ENCODE measurements at places on chromosomes 7 and 10.

DNA sequence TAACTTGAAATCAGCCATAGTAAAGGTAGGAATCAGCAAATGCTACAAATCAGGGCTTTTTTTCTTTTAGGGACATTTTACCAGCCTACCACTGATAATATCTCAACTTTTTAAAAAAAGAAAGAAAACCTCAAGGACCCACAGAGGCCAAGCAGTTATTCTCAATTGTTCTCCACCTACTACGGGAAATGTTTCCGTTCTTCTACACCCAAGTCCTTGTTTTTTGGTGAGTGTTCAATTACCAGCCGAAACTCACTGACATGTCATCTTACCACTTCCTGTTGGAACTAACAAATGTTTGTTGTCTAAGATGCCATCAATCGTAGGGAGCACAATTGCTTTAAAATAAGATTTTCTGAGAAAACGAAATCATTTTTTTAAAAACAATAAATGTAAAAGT lies 50.2 kb upstream of the CDK1 start:
- no peak for DNase-seq

- no peak for DNase-seq
These were observed 126.2 kb downstream of the LHPP start for GRCh38 chr10:124587811-124588211.

DNA sequence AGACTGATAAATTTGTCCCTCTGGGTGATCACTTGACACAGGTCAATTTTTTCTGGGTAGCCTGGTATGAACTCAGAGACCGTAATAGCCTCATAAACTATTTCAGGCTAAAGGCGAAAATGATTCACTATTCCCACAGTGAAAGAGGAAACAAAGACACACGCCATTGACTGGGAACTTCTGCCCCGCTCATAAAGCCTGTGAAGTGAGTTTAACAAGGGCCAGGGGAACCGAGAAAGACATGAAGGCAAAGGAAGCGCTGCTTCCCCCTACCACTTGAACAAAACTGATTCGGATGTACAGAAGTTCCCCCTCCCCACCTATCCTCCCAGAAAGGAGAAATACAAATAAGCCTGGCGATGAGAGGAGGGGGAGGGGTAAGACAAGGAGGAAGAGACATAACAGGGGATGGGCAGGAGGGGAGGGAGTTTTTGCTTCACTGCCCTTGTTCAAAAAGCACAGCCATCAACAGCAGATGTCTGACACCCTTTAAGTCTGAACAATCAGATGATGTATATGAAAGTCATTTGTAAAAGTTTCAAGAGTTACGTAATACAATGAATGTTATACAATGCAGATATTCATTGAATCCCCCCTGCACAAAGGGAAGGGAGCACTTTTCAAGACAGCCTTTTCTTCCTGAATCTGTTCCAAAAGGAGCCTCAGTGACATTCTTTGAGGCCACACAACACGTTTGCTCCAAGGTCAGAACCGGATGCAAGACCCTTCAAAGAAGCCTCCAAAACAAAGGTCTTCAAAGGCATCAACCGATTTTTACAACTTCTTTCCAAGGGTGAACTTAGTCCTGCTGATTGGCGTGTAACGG lies 734 bp downstream of the ABCB4 start:
- peak; percentile 32 for DNase-seq

GRCh38 chr7:126450269-126450671 lies 802.5 kb downstream of the GRM8 start:
- peak; percentile 77 for DNase-seq

DNA sequence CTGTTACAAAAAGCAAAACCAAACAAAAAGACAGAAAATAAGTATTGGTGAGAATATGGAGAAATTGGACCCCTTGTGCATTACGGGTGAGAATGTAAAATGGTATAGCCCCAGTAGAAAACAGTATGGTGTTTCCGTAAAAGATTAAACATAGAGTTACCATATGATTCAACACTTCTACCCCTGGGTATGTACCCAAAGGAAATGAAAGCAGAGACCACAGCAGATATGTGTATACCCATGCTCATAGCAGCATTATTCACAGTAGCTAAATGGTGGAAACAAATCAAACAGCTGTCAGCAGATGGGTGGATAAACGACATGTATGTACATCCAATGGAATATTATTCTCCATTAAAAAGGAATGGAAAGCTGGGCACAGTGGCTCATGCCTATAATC lies 42.4 kb downstream of the STARD3NL start:
- DNase-seq: no peak

GRCh38 chr7:82521906-82522445 lies 78.4 kb upstream of the CACNA2D1 start:
- no peak for DNase-seq

DNA sequence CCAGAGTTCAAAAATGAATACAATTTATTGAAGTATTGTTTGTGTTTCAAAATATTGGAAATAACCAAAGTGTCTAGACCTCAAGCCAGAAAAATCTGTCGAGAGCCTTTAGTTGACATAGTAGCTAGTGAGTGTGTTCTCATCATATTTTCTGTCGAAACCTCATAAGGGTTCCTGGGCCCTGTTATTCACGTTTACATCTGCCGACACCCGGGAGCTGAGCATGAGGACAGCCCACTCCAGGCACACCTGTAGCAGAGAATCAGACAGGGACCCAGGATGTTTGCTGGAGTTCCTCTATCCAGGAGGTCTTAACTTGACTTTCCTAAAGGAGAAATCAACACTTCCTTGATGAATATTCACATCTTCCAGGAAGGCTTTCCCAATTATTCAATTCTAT lies 72.1 kb upstream of the FGL2 start:
- DNase-seq: no peak

- DNase-seq: peak; percentile 65
These were observed 163.0 kb upstream of the PPP1R3A start for GRCh38 chr7:114081606-114082425.

- DNase-seq: peak; percentile 88
These were observed 40.3 kb downstream of the ZC3HC1 start for GRCh38 chr7:130010689-130011412.

DNA sequence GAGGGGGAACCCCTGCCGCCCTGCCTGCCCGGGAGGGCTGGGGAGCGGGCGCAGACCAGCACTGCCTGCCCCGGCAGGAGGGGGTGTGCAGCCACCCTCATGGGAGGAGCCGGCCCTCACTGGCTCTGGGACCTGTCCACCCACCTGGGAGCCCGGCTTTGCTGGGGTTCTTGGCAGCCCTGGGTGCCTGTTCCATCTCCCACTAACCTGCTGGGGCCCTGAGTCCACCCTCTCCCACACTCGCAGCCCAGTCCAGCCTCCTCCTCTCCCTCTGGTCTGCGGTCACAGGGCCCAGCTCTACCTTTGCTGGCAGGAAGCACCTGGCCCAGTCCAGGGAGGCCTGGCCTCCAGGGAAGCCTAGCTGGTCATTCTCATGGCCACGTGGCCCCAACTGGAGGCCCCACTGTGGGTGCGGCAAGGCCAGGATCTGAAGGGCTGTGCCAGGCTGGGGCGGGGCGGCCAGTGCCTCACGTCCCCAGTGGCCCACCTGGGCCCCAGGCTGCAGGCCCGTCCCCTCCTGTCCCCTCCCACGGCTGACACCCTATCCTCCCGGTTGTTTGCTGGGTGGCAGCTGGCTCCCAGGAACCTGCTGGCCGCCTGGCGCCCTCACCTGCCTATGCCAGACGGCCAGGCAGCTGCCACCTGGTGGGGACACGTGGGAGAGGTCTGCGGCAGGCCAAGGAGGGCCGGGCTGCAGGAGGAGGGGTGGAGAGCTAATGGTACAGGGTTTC lies at the start of gene TMEM184A:
Gene TMEM184A (minus strand): TSS at position 393 of the 731 bp plus-strand sequence. CDS start 721 bp downstream, outside the sequence.
- no peak for DNase-seq

DNA sequence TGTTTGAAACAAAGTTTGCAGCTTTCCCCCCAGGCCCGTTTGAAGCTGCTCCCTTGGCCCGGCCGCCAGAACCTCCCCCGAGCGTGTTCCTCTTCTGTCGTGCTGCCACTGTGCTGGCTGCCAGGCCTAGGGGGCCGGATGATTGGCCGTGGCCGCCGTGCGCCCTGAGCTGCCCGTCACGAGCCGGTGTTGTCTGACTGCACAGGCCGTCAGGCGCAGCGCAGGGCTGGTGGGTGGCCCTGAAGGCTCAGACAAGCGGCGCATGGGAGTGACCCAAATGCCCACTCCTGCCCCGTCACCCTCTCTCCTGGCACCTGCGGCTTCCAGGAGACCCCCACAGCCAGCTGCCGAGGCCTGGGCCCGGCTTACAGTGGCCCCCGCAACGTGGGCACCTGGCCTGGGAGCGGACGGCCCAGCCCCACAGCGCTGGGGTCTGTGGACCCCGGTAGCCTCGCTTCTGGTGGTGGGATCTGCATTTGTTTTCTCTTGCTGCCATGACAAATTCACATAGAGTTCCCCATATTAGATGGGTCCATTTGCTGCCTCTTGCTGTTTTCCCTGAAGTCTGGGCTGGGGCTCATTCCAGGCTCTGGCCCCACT lies 13.1 kb downstream of the JAKMIP3 start:
- no peak for DNase-seq

DNA sequence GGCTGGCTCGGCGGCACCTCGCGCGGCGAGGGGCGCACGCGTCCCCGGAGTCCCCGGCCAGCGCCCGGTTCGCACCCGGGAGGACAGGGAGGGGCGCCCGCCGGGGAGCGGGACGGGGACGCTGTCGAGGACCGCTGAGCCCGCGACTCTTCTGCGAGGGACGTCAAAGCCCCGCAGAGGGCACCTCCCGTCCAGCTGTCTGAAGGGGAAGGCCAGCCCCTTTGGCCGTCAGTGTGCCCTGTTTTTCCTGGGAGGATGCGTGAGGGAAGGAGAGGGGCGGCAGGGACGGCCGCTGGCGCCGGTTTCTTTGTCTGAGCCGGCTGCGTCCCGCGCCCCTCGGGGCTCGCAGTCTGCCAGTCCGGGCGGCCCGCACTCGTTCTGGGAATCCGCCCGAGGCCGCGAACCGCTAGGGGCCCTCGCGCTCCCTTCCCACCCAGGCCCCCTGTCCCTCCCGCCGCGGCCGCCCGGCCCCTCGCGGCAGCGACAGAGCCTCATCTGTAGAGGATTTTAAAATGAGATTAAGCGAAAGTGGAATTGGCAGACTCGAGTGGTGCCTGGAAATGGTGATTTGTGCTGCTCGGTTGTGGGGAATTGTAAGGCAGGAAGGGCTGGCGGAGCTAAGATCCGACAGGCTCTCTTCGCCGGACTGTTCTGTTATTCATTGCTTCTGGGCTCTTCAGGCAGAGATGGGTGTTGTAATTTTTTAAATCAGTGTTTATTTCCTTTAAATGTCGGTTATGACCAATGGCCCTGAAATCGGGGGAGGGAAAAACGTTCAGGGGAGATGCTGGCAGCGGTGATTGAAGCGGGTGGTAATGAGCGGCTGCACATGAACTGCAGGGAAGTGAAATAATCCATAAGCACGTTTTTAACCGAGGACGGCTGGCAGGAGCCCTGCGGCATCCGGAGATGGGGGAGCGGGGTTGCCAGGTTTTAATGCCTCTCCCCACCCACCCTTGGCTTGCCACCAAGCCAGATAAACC lies 618 bp upstream of the RELN start:
- peak; percentile 5 for DNase-seq

DNA sequence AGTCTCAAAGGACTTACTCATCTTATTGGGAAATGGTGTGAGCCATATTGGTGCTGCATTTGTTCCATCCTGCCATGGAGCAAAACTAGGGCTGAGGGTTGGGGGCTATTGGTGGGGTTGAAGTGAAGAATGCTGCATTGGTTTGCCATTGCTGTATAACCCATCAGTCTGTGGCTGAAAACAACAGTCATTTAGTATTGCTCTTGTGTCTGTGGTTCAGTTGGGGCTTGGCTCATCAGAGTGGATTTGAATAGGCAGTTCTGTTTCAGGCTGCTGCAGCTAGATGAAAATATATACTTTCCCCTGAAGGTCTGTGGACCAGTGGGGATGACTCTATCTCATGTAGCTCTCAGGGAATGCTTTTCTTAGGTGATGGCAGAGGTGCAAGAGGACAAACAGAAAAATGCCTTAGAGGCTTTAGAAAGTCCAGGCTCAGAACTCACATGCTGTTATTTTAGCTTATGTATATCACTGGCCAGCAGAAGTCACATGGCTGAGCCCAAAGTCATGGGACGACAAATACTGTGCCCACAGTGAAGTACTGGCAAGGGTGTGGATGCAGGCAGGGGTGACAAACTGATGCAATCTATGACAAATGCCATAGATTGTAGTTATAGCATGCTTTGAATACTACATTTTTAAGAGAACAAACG lies 15.2 kb upstream of the EXOC6 start:
- no peak for DNase-seq

DNA sequence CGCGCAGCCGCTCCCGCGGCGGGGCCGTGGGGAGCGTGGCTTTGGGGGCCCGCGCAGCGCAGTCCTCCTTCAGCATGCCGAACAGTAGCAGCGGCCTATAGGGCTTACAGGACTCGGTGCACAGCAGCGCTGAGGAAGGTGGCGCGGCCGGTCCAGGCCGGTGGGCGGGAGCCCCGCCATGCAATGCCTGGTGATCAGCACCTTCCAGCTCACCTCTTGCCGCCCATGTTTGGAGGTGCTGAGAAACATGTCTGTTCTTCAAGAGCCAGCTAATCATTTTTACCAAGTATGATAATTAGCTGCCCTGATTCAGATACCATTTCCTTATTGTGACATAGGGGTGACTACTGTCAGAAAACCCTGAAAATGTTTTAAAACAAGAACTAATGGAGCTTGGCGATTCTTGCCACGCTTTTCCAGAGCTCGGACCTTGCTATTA lies 33.5 kb upstream of the SFTPD start:
- DNase-seq: no peak

DNA sequence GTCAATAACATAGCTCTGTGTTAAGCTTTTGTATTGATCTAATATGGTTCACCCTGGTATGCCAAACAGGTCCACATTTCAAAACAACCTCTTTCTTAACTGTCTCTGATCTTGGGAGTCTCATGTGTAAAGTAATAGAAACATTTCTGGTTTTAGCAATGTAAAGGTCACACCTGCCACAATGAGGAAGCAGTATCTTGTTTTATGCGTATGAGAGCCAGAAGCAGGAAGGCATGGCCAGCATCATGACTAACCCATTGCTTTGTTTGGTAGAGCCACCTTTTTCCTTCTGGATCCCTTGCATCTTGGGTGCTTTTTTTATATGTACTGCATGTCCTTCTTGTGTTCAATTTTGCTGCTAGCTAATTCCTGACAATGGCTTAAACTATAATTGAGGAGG lies 411.3 kb upstream of the SEMA3C start:
- no peak for DNase-seq

- DNase-seq: peak; percentile 47
These were observed 841 bp downstream of the GLUD1 start for GRCh38 chr10:87093632-87094372.

DNA sequence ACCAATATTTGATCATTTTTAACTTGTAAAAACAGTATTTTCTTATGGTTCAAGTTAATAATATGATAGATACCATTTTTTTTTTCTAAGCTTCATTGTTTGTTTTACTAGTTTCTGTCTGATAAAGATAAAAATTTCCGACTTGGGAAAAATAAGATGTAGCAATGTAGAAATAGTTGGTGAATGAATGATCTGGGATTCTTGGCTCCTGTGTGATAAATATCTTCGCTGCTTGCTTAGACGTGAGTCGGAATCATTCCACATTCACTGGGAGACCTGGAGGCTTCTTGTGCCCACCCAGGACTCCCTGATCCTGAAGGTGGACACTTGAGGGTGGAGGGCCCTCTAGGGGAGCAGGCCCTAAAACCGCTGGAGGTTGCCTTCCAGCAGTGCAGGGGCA lies 47.9 kb downstream of the EXOC4 start:
- no peak for DNase-seq

- DNase-seq: peak; percentile 92
These were observed 55.2 kb upstream of the FRMD4A start for GRCh38 chr10:14385596-14386593.
